Neural crest cell (in vitro differentiated cells): ENCODE measurements at places on chromosomes 6 and 20.
A peak's percentile ranks its signal among the peaks of the same experiment; 100 is the strongest.

GRCh38 chr20:36318166-36318565 lies 12.0 kb downstream of the DLGAP4 start:
- peaks cover 17% of the 10 kb centered on the region for H3K27me3 ChIP-seq
- H3K27ac ChIP-seq: no peak overlapping the region
- no peak overlapping the region for H3K4me3 ChIP-seq
- no peaks in the 10 kb centered on the region for H3K4me1 ChIP-seq
- no peak for DNase-seq

DNA sequence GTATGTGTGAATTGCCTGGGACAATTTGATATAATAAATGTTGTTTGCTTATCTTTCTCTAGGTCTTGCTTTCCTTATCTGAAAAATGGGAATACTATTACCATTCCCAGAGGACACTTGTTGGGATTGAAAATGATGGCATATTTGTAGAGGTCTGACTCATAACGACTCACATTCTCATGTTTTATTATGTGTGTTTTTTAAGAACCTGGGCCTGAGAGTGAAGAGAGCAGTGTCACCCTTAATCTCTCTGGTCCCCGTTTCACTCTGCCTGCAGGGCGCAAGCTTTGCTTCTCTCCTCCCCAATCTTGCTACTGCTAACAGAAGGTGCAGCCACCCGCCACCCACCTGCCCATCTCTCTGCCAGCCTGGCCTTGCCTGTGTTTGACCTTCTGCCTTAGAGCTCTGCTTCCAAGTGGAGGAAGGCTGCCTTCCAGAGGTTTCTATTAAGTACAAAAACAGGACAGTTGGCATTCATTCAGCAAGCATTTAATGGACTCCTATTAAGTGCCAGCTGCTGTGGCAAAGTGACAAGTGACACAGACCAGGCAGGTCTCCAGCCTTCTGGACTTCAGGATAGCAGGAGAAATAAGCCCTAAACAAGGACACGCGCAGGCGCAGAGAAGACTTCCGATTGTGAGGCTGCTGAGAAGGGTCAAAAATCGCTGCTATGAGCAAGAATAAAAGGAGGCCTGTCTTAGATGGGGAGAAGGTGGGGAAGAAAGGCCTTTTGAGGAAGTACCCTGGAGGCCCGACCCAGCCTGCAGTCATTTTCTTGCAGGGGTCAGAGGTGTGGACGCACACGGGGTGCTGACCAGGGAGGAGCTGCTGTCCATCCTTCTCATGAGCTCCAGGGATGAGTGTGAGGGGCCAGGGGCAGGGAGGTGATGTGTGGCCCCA lies 112.5 kb downstream of the JPH2 start:
- H3K4me3 ChIP-seq: no peak overlapping the region
- H3K27me3 ChIP-seq: no peaks in the 10 kb centered on the region
- H3K4me1 ChIP-seq: peaks cover 11% of the 10 kb centered on the region
- H3K36me3 ChIP-seq: no peaks in the 10 kb centered on the region
- H3K27ac ChIP-seq: peak overlapping the region; percentile 59

DNA sequence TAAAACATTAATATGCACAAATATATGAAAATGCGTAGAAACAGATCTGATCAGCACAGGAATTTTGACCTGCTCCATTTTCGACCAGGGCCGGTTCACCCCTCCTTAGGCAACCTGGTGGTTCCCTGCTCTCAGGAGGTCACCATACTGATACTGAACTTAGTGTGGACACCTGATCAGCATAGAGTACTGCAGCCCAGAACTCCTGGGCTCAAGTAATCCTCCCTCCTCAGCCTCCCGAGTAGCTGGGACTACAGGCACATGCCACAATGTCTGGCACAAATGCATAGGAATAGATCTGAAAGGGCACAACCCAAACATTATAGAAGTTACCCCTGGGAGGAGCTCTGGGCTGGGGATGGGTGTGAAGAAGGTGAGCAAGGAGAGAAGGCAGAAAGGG lies 24.7 kb upstream of the DDO start:
- no peak overlapping the region for H3K4me3 ChIP-seq
- no peaks in the 10 kb centered on the region for H3K4me1 ChIP-seq
- DNase-seq: no peak

- no peak overlapping the region for H3K4me3 ChIP-seq
- no peak for DNase-seq
- H3K27ac ChIP-seq: peak overlapping the region; percentile 48
- H3K36me3 ChIP-seq: peaks cover 6% of the 10 kb centered on the region
- no peaks in the 10 kb centered on the region for H3K27me3 ChIP-seq
Observed at GRCh38 chr6:111748231-111748647, 125.0 kb downstream of the FYN start.

- H3K27me3 ChIP-seq: no peaks in the 10 kb centered on the region
- no peak for DNase-seq
- peaks cover 30% of the 10 kb centered on the region for H3K36me3 ChIP-seq
- H3K4me1 ChIP-seq: no peaks in the 10 kb centered on the region
- H3K27ac ChIP-seq: no peak overlapping the region
- no peak overlapping the region for H3K4me3 ChIP-seq
Observed at GRCh38 chr6:21075986-21076385, 517.6 kb upstream of the SOX4 start.

DNA sequence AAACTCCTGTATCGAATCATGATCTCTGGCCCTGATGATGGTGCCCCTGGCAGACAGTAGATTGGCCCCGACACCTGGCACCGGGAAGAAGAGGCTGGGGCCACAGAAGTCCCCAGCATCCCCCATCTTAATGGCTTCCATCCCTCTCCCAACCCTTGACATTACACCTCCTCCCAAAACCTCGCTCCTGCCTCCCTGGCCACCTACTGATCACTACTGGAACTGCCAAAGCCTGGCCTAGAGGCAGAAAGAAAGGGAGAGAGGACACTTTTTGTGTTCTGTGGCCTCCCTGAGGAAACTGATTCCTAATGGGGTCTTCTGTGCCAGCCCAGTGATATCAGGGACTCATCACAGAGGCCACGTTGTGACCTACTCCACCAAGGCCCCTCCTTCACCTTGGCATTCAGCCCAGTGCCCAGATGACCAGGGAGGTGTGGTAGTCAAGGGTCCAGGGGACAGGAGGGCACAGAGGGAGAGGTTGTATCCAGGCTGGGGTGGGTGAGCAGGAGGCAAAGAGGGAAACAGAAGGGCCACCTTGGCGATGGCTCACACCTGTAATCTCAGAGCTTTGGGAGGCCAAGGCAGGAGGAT lies 6.1 kb downstream of the C20orf173 start:
- H3K27ac ChIP-seq: no peak overlapping the region
- H3K36me3 ChIP-seq: no peaks in the 10 kb centered on the region
- no peak overlapping the region for H3K4me3 ChIP-seq
- peaks cover 3% of the 10 kb centered on the region for H3K4me1 ChIP-seq
- no peaks in the 10 kb centered on the region for H3K27me3 ChIP-seq
- peak; percentile 31 for DNase-seq

DNA sequence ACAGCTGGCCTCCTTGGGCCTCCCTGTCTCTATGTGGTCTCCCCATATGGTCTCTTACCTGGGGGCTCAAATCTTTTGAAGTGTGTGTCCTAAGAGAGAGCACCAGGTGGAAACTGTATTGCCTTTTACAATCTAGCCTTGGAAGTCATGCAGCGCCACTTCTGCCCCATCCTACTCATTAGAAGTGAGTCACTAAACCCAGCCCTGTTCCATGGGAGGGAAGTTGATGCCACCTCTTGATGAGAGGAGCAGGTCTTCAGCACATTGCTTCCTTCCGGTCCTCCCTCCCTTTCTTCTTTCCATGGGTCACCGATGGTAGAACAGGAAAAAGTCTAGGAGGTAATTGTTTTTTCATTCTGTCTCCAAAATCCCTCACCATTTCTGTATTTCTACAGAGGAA lies 156.3 kb downstream of the FOXA2 start:
- DNase-seq: no peak
- peaks cover 96% of the 10 kb centered on the region for H3K27me3 ChIP-seq
- no peak overlapping the region for H3K4me3 ChIP-seq
- H3K27ac ChIP-seq: no peak overlapping the region
- no peaks in the 10 kb centered on the region for H3K36me3 ChIP-seq

DNA sequence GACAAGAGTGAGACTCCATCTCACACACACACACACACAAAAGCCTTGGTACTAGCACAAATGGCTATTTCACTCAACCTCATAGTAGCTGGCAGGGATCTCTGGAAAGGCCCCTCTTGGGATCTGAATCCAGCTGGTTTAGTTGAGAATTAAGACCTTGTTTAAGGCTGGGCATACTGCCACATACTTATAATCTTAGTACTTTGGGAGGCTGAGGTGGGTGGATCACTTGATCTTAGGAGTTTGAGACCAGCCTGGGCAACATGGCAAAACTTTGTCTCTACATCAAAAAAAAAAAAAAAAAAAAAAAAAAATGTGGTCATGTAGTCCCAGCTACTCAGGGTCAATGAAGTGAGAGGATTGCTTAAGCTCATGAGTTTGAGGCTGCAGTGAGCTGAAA lies 628.3 kb downstream of the MMUT start:
- H3K36me3 ChIP-seq: no peaks in the 10 kb centered on the region
- no peaks in the 10 kb centered on the region for H3K4me1 ChIP-seq
- no peaks in the 10 kb centered on the region for H3K27me3 ChIP-seq

DNA sequence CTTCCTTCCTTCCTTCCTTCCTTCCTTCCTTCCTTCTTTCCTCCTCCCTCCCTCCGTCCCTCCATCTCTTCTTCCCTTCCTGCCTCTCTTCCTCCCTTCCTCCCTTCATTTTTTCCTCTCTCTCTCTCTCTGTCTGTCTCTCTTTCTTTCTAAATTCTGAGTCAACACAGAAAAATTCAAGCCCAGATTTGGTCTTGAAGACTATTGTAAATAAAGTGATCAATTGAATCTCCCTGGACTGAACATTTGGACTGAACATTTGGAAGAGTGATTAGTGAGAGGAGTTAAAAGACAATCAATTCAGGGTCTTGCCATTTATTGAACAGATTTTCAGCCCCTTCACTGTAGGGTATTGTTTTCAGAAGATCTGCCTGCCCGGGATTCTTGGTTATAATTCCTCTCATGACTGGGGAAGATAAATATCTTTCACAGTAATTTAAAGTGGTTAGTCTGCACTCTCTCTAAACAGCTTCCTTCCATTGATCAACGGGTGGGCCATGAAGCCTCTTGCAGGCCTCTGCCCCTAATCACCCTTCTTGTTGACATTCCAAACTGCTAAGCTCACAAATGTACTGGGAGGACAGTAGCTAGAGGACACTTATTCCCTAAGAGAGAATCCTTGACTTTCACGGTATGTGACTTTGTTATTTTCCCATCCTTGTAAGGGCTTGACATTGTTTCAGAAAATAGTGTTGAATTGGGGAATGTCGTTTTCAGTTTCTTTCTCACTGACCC lies 101.7 kb upstream of the BMP2 start:
- DNase-seq: no peak
- no peak overlapping the region for H3K27ac ChIP-seq
- no peaks in the 10 kb centered on the region for H3K27me3 ChIP-seq
- H3K36me3 ChIP-seq: no peaks in the 10 kb centered on the region
- H3K4me3 ChIP-seq: no peak overlapping the region
- H3K4me1 ChIP-seq: peaks cover 13% of the 10 kb centered on the region

- H3K4me3 ChIP-seq: no peak overlapping the region
- no peak for DNase-seq
- H3K4me1 ChIP-seq: no peaks in the 10 kb centered on the region
- H3K36me3 ChIP-seq: peaks cover 38% of the 10 kb centered on the region
Observed at GRCh38 chr6:38131527-38131965, 312.0 kb downstream of the ZFAND3 start.

DNA sequence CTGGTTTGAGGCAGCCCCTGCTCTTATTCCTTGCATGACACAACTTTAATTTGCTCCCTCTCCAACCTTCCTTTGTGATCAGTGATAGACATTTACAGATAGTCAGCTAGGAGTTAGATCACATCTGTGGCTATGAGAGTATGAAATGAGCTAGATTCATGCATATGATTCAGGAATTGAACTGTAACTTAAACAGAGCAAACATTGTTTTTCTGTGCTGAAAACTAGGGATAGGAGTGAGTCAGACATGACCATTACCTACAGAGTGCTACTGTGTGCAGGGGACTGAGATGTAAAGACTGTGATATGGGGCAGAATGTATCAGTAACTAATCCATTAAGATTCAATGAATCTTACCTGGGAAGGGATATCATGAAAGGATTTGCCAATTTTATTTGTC lies 279.4 kb upstream of the SPTLC3 start:
- H3K4me3 ChIP-seq: no peak overlapping the region
- no peaks in the 10 kb centered on the region for H3K36me3 ChIP-seq
- no peak for DNase-seq
- no peak overlapping the region for H3K27ac ChIP-seq
- H3K27me3 ChIP-seq: no peaks in the 10 kb centered on the region

DNA sequence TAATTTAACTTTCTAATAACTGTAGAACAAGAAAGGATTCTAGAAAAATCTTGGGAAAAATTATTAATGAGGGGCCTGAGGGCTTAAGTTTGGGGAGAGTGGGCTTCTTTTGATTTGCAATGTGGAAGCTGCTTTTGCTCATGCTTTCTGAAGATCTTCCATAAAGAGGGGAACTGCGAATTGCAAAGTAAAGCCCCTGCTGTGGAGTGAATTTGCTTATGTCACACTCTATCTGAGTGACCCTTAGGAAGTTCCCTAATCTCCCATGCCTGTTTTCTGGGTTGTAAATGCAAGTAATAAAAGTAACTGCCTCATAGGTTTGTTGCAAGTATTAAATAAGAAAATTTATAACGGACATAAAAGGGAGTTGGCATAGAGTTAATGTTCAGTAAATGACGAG lies 301.2 kb downstream of the PLCB1 start:
- H3K27me3 ChIP-seq: no peaks in the 10 kb centered on the region
- no peaks in the 10 kb centered on the region for H3K36me3 ChIP-seq
- peaks cover 8% of the 10 kb centered on the region for H3K4me1 ChIP-seq
- DNase-seq: no peak
- no peak overlapping the region for H3K27ac ChIP-seq

- H3K4me1 ChIP-seq: peaks cover 24% of the 10 kb centered on the region
- no peaks in the 10 kb centered on the region for H3K27me3 ChIP-seq
- no peak for DNase-seq
- no peak overlapping the region for H3K4me3 ChIP-seq
Observed at GRCh38 chr6:22363166-22363713, 66.4 kb upstream of the PRL start.

- no peak overlapping the region for H3K27ac ChIP-seq
- no peak for DNase-seq
- peaks cover 68% of the 10 kb centered on the region for H3K4me1 ChIP-seq
- no peaks in the 10 kb centered on the region for H3K27me3 ChIP-seq
Observed at GRCh38 chr20:11894062-11894461, 23.6 kb upstream of the BTBD3 start.

GRCh38 chr6:30020626-30021025 lies 40.4 kb upstream of the POLR1H start:
- H3K36me3 ChIP-seq: peaks cover 5% of the 10 kb centered on the region
- H3K4me3 ChIP-seq: no peak overlapping the region
- no peaks in the 10 kb centered on the region for H3K27me3 ChIP-seq
- H3K4me1 ChIP-seq: no peaks in the 10 kb centered on the region
- no peak overlapping the region for H3K27ac ChIP-seq

- H3K4me1 ChIP-seq: no peaks in the 10 kb centered on the region
- no peak for DNase-seq
- H3K36me3 ChIP-seq: peaks cover 42% of the 10 kb centered on the region
- no peaks in the 10 kb centered on the region for H3K27me3 ChIP-seq
- H3K27ac ChIP-seq: peak overlapping the region; percentile 45
- H3K4me3 ChIP-seq: no peak overlapping the region
Observed at GRCh38 chr6:160054271-160054670, 67.3 kb upstream of the SLC22A1 start.
